8988T (cell line): ENCODE measurements at places on chromosomes 1 and 21.

- no peak for DNase-seq
Observed at GRCh38 chr1:185811073-185811709, 77.0 kb downstream of the HMCN1 start.

DNA sequence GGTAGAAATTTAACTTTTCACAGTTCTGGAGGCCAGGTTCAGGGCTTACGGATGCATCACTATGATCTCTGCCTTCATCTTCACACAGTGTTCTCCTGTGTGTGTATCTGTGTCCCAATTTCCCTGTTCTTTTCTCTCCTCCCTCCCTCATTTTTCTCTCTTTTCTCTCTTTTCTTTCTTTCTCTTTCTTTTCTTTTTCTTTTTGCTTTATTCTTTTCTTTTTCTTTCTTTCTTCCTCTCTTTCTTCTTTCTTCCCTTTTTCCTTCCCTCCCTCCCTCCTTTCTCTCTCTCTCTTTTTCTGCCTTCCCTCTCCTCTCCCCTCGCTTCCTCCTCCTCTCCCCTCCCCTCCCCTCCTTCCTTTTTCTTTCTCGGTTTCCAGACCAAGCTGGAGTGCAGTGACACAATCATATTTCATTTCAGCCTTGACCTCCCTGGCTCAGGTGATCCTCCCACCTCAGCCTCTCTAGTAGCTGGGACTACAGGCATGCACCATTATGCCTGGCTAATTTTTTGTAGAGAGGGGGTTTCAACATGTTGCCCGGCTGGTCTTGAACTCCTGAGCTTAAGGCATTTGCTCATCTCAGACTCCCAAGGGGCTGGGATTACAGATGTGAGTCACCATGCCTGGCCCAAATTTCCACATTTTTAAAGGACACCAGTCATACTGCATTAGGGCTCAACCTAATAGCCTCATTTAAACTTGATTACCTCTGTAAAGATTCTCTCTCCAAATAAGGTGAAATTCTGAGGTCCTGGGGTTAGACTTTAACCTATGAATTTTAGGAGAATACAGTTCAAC is 115.9 kb downstream of the HUNK start:
- no peak for DNase-seq

- DNase-seq: no peak
Observed at GRCh38 chr21:43754948-43755781, 20.9 kb downstream of the CSTB start.

GRCh38 chr1:1418464-1419362 is 2.4 kb downstream of the ANKRD65 start:
- no peak for DNase-seq

DNA sequence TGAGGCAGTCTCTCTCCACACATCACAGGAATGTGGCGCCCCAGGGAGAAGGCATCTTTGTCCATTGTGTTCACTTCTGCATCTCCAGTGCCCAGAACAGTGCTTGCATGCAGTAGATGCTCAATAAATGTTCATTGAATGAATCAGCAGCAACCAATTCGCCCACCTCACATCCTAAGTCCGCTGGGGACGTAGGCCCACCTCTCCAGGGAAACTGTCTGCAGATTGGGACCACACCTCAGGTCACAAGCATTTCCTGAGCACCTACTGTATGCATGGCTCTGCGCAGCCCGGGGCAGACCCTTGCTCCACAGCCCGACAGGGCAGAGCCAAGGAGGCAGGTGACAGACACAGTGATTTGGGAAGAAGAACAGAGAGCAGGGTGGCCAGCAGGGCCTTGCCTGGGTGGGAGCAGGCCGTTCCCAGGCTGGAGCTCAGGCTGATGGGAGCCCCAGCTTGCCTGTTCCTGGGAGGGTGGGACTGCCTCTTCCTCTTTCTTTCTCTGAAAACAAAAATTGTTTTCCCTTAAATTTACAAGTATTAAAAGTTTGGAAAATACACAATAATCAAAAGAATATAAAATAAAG is 25.8 kb upstream of the RUNX3 start:
- no peak for DNase-seq

DNA sequence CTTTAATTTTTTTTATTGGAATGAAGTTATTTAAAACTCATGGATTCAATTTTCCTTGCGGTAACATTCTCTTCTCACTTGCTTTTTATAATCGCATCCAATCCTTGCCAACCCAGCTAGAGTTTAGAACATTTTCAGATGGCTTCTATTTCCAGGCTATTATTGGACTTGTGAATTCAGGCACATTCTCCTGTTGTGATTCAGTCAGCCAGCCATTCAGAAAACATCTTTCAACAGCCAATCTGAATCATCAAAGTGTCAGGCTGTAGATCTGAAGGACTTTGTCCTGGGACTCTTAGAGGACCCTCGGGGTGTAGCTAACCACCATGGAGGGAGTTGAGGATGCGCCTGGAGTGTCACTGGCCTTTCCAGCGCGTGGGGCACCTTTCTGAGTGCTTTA is 92.4 kb downstream of the PRDM2 start:
- no peak for DNase-seq

GRCh38 chr1:85847356-85847755 is 139.1 kb upstream of the ZNHIT6 start:
- no peak for DNase-seq

DNA sequence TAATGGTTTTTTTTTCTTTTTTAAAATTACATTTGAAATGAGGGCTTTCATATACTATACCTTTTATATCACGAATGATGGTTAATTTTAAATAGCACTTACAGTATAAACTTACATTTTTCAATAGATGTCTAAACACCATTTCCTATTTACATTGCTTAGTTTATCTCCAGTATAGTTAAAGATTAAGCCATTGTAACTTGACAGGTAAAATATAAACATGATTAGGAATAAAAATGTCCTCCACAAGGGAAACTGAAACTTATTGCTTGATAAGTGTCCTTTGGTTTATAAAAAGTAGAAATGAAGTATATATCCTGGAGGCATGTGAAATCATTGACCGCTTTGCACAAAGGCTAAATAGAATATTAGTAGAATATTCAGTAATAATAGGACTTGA is 20.2 kb downstream of the CTH start:
- no peak for DNase-seq

DNA sequence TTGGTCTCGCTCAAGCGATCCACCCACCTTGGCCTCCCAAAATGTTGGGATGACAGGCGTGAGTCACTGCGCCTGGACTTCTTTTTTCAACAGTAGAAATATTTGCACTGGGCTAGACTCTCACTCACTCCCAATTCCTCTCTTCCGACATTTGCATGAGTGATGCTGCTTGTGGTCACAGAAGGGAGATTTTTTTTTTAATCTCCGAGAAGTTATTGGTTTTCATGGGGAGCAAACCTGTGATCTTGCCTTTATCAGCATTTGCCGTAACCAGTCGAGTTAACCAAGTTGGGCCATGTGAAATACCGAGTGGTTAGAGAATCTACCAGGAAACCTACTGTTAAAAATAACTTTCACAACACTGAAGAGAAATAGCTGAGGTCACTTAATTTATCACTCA is 21.1 kb downstream of the ERG start:
- no peak for DNase-seq

GRCh38 chr1:26375081-26375480 is 2.5 kb upstream of the ZNF683 start:
- DNase-seq: no peak

- no peak for DNase-seq
Observed at GRCh38 chr1:3685222-3685621, 32.9 kb downstream of the TP73 start.

GRCh38 chr1:29706936-29707335 is 470.6 kb downstream of the PTPRU start:
- DNase-seq: peak; percentile 54
